Memory B cell (primary cell): ENCODE measurements at places on chromosomes 2 and 18.

DNA sequence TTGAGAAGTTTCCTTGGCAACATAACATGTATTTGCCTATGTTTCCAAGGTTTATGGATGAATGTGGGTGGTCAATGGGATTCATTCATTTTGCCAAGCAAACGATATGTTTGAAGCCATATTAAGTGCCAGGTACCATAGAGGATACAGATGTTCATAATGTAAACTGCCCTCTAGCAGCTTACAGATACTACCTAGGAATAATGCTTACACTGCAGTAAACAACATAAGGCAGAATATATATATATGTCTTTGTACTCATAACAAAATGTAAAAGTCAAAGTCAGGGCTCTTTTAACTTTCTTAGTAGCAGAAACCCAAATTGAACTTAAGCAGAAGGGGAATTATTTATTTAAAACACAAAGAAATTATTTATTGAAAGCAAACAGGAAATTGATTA, 171.6 kb upstream of the TNP1 start:
- DNase-seq: no peak

- DNase-seq: no peak
Measured at GRCh38 chr2:26483516-26483915, 5.6 kb upstream of the OTOF start.

- DNase-seq: no peak
Measured at GRCh38 chr18:79876497-79876896, 75.0 kb downstream of the SLC66A2 start.

DNA sequence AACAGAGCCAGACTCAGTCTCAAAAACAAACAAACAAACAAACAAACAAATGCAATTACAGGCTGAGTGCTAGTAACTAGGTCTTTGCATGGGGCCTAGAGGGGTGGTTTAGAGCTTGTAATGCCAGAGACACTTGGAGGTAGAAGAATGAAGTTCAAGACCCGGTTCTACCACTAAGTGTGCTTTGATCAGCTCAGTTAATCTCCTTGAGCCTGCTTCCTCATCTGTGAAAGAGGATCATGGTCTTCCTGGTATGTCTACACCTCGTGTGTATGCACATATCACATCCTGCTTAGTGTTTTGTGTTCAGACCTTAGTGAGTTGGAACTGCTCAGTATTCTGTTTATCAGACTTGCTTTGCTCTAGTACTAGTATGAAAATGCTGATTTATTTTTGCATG, 4.8 kb upstream of the ATP6V1C2 start:
- no peak for DNase-seq

DNA sequence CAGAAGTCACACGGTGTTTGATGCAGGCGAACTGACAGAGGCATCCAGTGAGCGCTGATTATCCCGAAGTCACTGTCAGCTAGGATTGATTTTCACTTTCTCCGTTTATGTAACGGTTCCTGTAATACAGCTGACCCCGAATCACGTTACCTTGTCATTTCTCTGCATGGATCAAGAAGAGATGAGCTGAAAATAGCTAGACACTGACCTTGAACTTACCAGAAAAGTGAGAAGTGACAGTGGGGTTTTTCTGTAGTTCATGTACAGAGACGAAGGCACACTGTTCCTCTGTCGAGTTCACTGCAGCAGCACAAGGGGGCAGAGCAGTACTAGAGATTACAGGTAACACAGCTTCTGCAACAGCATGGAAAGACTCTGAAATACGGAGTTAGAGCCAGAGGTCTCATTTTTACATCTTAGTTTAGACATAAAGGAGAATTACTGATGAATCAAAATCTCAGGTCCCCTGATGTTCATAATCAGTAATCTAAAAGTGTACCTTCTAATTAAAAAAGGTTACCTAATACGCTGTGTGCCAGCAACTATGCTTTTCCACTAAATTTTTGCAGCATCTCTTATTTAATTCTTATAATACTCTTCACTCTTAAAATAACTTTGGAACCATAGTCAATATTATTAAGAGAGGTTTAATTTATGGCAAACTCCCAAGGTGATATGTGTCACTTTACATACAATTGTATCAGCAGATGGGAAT, 33.1 kb downstream of the ARHGAP15 start:
- peak; percentile 20 for DNase-seq
